SJCRH30 (cell line): ENCODE measurements at places on chromosomes 7 and 10. TPM values are rescaled to one million over a fixed set of nuclear protein-coding genes. Genes with fewer than 3 reads are reported as not detected.

- H3K27me3 ChIP-seq: no peaks in the 10 kb centered on the region
- H3K4me3 ChIP-seq: no peak overlapping the region
- no peak overlapping the region for H3K27ac ChIP-seq
- H3K36me3 ChIP-seq: no peaks in the 10 kb centered on the region
These were observed 2.4 kb upstream of the NKX2-3 start for GRCh38 chr10:99530108-99531025.

- DNase-seq: no peak
- H3K27me3 ChIP-seq: no peaks in the 10 kb centered on the region
These were observed 39.2 kb upstream of the TUBB8 start for GRCh38 chr10:88253-88652.

- peaks cover 2% of the 10 kb centered on the region; the same call in 1 of the 2 replicates for H3K27me3 ChIP-seq
- no peaks in the 10 kb centered on the region for H3K36me3 ChIP-seq
- no peak overlapping the region for H3K27ac ChIP-seq
- DNase-seq: no peak
- H3K4me1 ChIP-seq: no peaks in the 10 kb centered on the region
- no peak overlapping the region for H3K4me3 ChIP-seq
These were observed 4.3 kb upstream of the GIMAP5 start for GRCh38 chr7:150732786-150733481.

Gene PTN
- total RNA-seq: 0.23 and 0.51 TPM in 2 replicates

DNA sequence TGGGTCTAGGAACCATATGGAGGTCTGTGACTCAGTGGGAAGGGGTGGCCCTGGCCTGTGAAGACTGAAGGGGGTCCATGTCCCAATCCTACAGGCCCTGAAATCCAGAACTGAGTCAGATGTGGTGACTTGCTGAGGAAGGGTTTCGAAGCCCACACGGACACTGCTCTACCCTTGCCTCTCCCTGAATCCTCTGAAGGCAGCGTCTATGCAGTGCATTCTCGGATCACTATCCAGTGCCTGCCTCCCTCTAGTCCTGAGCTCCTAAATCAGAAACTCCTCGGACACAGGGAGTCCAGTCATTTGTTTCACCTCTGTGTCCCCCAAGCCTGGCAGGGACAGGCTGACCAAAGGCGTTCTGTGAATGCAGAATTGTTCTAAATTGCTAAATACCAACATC is 25.4 kb upstream of the TMEM72 start:
- H3K4me1 ChIP-seq: no peaks in the 10 kb centered on the region
- no peak overlapping the region for H3K4me3 ChIP-seq
- no peaks in the 10 kb centered on the region for H3K36me3 ChIP-seq
- no peaks in the 10 kb centered on the region for H3K27me3 ChIP-seq
- DNase-seq: no peak
- no peak overlapping the region for H3K27ac ChIP-seq

GRCh38 chr10:28722065-28722803 is 44.9 kb downstream of the BAMBI start:
- H3K27me3 ChIP-seq: no peaks in the 10 kb centered on the region
- no peak overlapping the region for H3K4me3 ChIP-seq
- no peaks in the 10 kb centered on the region for H3K4me1 ChIP-seq
- no peaks in the 10 kb centered on the region for H3K36me3 ChIP-seq
- H3K27ac ChIP-seq: no peak overlapping the region
